ENCODE measurements at places on chromosomes 1 and 21.

- no peak for DNase-seq
These were observed 353.3 kb downstream of the PBX1 start for GRCh38 chr1:164912290-164912689.

DNA sequence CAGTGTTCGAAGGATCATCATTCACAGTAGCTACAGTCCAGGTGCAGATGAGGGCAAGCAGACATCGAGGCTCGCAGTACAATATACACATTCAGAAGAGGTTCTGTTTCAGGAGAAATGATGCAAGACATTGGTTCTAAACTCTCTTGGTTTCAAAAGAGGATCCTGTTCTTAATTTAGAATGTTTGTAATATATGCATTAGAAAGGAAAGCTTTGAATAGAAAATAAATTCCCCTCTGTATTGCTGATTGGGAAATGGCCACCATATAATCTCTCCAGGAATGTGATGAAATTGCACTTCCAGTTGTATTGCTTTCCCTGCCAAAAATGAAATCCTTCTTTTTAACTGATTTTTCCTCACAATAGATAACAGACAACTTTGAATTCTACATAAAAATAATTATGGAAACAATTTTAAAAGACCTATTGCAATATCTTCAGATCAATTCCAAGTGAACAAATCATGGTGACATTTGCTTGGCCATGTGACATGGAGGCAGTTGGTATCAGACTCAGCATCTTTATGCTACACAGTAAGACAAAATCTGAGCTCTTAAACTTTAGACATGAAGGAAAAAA lies 27.6 kb upstream of the SIPA1L2 start:
- no peak for DNase-seq

- DNase-seq = no peak
These were observed 6.3 kb upstream of the INAVA start for GRCh38 chr1:200888349-200888838.

GRCh38 chr1:73887412-73887811 lies 310.6 kb downstream of the LRRIQ3 start:
- no peak for DNase-seq

DNA sequence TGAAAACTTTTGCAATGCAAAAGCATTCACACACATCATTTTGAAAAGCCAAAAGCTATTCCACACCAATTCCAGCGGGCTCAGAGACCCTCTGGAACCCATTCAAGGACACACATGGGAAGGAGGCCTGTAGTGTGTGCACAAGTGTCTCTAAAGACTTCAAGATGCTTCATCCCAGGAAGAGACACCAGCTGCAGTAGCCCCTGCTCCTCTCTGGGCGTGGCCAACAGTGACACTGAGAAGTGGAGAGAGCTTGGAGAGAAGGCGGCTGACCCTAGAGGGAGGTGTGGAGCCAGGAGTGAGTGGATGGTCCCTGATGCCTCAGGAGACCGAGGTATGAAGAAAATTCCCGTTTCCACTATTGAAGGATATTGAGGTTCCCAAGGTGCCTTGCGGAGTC lies 14.9 kb upstream of the TNNI1 start:
- peak; percentile 22 for DNase-seq

GRCh38 chr21:21002153-21002552 lies 3.9 kb downstream of the NCAM2 start:
- DNase-seq = no peak
